ENCODE measurements at places on chromosomes 12 and 14.

DNA sequence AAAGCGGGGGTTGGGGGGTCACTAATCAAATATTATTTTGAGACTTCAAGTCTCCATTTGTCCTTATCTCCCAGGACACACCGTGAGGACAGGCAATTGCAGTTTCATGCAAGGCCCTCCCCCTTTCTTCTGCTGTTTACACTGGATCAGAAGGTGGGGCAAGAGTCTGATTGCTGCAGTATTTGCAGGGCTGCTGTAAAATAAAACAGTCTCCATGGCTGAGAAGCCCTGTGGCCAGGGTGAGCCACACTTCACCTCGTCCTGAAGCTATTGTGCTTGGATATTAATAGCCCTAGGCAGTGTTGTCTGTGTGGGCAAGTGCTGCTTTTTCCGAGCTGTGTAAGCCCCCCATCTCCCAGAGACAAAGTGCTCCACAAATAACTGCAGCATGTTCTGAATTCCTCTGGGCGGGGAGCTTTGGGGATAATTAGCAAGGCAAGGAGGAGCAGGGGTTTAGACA lies 187.4 kb upstream of the NTF3 start:
- no peak for DNase-seq

DNA sequence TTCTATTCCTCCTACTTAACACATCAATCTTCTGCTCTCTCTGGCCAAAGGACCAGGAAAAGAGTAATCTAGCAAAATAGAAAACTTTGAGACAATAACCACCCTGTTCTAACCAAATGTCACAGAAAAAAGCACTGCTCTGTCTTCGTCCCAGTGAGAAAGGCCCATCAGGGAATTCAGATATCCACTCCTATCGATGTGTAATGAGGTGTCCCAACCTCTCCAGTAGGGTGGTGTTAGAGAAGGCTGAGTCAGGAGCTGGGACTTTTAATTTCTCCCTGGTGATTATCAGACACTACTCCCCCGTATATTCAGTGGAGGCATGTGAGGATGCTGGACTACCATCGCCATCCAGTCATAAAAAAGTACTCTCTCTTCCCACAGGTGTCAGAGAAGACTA lies 130.3 kb downstream of the TMTC3 start:
- no peak for DNase-seq

DNA sequence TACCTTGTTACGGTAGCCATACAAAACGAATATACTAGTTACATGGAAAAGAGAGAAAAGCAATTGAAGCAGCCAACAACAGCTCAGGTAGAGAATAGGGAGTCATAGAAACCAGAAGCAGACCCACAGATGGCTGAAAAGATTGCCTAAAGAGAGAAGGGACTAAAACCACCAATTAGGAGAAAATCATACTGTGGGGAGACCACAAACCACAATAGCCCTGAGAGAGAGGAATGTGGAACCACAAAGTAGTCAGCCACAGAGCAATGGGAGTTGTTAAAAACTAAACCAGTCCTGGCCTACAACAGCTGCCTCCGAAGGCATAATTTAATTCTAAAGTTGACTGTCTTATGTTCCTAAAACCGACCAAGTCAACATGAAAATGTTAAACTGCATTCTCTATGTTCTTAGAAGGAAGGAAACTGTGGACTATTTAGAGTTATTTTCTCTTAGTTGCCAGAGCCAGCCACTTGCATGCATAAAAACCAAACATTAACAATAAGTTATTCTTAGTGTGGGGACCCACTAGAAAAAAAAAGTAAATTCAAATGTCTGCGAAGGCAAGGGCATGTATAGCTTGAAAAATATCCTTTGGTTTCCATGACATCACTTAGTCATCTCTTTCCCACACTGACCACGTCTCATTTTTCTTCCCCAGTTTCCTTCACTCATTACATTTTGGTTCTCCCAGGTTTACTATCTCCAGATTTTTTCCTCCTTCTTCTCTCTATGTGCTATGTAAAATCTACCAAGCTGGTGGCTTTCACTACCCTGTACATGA lies 398.1 kb downstream of the NOVA1 start:
- DNase-seq = no peak

- no peak for DNase-seq
These were observed 2.5 kb upstream of the CTDSP2 start for GRCh38 chr12:57849035-57849434.

GRCh38 chr12:57029457-57029856 lies 13.1 kb upstream of the TAC3 start:
- DNase-seq = no peak
